ENCODE measurements at places on chromosomes 16 and 17.

GRCh38 chr16:88196471-88197400 lies 186.0 kb upstream of the ZNF469 start:
- no peak for DNase-seq

DNA sequence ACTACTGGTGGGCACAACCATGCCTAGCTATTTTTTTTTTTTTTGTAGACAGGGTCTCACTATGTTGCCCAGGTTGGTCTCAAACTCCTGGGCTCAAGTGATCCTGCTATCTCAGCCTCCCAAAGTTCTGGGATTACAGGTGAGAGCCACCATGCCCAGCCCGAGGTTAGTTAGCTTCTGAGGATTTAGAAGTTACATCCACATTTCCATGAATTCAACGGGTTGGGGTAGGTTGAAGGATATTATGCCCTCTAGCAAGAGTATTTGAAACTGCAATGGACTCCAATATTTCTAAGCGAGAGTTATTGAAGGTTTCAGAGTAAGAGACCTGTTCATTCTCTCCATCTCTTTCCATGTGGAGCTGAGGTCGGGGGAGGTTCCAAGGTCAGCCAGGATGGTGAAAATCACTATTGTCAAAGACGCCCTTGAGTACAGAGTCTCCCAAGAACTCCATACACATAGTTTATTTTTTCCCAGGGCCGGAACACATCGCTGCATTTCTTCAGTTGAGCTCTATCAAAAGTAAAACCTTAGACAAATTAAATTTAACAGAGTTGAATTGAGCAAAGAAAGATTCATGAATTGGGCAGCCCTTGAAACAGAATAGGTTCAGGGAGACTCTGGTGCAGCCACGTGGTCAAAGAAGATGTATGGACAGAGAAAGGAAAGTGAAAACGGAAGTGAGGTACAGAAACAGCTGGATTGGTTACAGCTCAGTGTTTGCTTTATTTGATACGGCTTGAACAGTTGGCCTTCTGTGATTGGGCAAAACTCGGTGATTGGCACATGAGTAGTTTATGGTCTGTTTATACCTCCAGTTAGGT lies 19.0 kb upstream of the ITPRIPL2 start:
- no peak for DNase-seq

- DNase-seq, result no peak
Observed at GRCh38 chr16:4828567-4829321, 18.3 kb downstream of the GLYR1 start.

- no peak for DNase-seq
Observed at GRCh38 chr17:82782657-82783207, 30.9 kb downstream of the TBCD start.

- DNase-seq, result no peak
Observed at GRCh38 chr17:72930031-72930430, 162.5 kb downstream of the SLC39A11 start.

DNA sequence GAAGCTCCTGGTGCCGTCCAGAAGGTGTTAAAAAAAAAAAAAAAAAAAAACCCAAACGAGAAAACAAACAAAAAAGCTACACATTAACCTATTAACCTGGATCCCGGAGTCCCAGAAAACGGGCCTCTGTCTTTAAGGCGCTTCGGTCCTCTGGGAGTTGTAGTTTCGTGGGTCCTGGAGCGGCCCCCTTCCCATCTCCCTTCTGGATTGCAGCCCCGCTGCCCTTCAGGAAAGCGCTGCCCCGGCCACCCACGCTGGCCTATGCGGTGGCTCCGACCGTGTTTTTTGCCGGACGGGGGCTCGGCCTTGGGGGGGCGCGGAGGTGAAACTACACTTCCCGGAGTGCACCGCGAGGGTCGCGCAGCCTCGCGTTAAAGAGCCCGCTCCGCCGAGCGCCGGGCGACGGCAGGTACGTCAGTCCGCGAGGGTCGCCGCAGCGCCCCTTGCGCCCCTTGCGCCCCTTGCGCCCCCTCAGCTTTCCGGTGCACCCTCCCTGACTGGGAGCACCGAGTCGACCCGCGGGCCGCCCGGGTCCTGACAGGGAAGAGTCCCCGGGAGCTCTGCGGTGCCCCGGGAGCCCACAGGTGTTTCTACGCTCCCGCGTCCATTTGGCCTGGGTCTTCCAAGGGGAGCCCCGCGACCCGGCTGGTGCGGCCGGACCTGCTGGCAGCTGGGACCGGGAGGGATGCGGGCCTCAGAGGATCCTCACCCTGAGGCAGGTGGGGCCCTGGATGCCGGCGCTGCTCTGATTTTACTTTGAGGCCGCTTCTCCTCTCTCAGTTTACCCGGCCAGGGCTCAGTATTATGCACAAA lies at the start of gene FCSK:
TSS of gene FCSK (plus strand) at position 374 of the 813 bp plus-strand sequence. CDS start 8,596 bp downstream, outside the sequence.
- peak; percentile 85 for DNase-seq

- no peak for DNase-seq
Observed at GRCh38 chr17:78789663-78790181, 7.6 kb upstream of the CYTH1 start.

DNA sequence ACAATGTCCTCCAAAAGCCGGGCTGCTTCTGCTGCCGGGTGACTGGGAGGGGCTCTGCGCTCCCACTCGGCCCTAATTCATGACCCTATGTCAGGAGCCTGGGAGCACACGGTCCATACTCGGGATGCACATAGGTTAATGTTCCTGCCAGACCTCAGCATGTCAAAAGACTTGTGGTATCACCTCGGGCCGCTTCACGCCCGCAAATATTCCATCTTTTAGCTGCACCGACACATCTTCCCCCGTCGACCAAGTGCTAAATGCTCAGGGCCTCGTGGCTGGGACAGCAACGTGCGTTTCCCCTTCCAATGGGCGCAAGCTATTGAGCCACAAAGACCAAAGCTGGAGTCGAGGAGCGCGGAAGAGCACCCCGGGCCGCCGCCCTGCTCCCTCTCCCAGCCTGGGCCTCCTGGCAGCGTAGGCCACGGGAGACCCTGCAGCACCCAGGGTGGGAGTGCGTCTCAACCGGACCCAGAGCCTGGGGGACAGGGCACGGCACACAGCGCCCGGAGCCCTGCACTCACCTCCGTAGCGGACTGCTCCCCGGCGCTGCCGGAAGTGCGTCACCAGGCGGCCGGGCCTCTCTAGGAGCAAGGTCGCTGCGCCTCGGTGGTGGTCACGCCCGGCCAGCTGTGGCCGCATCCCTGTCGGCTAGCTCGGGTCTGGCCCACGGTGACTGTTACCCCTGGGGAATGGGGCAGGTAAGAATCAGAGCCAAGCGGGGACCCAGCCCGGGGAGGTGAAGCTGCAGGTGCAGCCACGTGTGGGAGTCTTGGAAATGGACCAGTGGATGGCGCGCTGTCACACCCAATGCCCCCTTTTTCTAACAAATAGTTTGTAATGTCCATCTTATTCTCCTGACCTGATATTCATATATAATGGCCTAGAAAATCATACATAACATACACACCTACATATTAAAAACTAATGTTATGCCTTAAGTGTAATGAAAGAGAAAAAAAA lies at the start of gene ZNF23:
TSS of gene ZNF23 (minus strand) at position 562 of the 963 bp plus-strand sequence. CDS start 5,451 bp downstream, outside the sequence.
- DNase-seq, result peak; percentile 83

DNA sequence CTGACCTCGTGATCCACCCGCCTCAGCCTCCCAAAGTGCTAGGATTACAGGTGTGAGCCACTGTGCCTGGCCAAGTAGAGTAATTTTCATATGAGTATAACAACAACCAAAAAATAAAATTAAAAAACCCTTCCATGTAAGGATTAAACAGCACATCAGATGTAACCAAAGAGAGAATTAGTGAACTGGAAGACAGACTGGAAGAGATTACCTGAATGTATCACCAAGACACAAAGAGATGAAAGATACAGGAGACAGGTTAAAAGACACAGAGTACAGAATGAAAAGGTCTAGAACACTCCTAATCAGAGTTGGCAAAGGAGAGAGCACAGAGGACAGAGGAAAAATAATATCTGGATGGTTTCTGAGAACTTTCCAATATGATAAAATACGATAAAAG lies 1.8 kb upstream of the TNK1 start:
- DNase-seq, result no peak

Data from activated T-cell treated with anti-CD3 and anti-CD28 coated beads, Interleukin-2, amount 50 U/mL, for 48 hours (primary cell).